ENCODE measurements at places on chromosomes 5 and 9.
A peak's percentile ranks its signal among the peaks of the same experiment; 100 is the strongest.

- no peak for DNase-seq
Measured at GRCh38 chr5:111231119-111231518, 6.9 kb downstream of the CAMK4 start.

GRCh38 chr5:151150471-151151262, 6.9 kb downstream of the ANXA6 start:
- DNase-seq = no peak

DNA sequence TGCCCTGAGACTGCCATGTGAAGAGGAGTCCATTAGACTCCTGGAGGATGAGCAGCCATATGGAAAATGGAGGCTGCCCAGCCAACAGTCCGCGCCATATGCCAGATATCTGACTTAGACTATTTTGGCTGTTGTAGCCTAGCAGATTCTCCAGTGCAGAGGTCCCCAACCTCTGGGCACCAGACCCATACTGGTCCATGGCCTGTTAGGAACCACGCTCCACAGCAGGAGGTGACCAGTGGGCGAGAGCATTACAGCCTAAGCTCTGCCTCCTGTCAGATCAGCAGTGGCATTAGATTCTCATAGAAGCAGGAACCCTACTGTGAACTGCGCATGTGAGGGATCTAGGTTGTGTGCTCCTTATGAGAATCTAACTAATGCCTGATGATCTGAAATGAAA, 851.9 kb downstream of the NR2F1-AS1 start:
- DNase-seq = no peak

- DNase-seq = no peak
Measured at GRCh38 chr5:175822225-175822624, 49.2 kb upstream of the CPLX2 start.

GRCh38 chr9:89604729-89605464, at the start of gene GADD45G:
TSS of gene GADD45G (plus strand) at chr9:89605012. CDS start at chr9:89605122, 110 bp downstream.
- DNase-seq = peak; percentile 49

- DNase-seq = no peak
Measured at GRCh38 chr5:99122976-99123375, 194.2 kb upstream of the CHD1 start.

GRCh38 chr5:135710045-135710675, 124.3 kb upstream of the SLC25A48 start:
- DNase-seq = no peak

- peak; percentile 11 for DNase-seq
Measured at GRCh38 chr5:45262061-45262590, 434.1 kb downstream of the HCN1 start.

- DNase-seq = no peak
Measured at GRCh38 chr5:90602681-90603080, 44.1 kb downstream of the ADGRV1 start.

GRCh38 chr5:177426566-177427210, at the start of gene GRK6:
TSS of gene GRK6 (plus strand) at chr5:177426676. CDS start at chr5:177426846, 170 bp downstream.
- DNase-seq = peak; percentile 100

- DNase-seq = no peak
Measured at GRCh38 chr9:88954066-88954465, 37.2 kb upstream of the S1PR3 start.

- no peak for DNase-seq
Measured at GRCh38 chr5:128693764-128694163, 155.7 kb upstream of the FBN2 start.

GRCh38 chr9:100445161-100445902, 18.4 kb downstream of the MSANTD3 start:
- DNase-seq = no peak

DNA sequence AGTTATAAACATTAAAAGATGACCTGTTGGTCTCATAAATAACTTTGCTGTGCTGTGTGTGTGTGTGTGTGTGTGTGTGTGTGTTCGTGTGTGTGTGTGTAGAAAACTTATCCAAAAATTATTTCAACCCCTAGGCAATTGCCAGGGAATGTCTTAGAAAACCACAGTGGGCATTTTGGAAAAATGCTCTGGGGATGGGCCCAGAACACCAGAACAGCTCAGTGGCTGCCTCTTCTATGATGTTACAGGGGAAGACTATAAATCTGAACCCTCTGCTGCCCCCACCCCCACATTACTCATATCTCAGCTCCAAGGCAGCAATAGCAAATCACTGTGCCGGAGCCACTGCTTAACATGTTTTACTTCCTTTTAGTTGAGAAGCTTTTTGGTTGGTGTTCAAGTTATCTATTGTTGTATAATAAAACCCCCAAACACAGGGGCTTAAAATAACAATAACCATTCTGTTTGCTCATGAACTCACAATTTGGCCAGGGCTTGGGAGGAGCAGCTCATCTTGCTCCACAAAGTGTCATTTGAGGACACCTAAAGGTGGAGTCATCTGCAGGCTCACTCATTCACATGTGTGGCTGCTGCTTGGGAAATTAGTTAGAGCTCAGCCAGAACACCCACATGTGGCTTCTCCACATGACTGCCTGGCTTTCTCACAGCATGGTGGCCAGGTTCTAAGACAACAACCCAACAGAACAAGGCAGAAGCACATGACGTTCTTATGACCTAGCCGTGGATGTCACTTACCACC, 40.4 kb downstream of the ACTBL2 start:
- DNase-seq = no peak

GRCh38 chr9:3370715-3371114, 155.1 kb downstream of the RFX3 start:
- DNase-seq = no peak

- DNase-seq = no peak
Measured at GRCh38 chr5:154047324-154047723, 8.6 kb downstream of the MFAP3 start.

DNA sequence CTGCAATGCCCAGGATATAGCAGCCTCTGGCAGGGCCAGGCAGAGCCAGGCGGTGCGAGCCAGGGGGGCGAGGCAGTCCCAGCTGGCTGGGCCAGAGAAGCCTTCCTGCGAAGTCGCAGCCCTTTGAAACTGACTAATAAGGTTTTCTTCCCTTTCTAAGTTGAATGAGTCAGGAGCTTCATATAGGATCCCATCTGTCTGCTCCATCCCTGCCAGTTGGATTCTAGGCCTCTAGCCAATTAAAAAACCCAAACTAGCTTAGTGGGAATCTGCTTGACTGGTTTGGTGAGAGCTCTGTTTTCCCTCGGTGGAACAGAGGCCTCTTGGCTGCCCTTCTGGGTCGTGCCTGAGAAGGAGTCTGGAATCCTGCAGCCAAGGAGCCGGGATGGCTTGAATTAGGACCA, 70.1 kb upstream of the RAPGEF1 start:
- no peak for DNase-seq

DNA sequence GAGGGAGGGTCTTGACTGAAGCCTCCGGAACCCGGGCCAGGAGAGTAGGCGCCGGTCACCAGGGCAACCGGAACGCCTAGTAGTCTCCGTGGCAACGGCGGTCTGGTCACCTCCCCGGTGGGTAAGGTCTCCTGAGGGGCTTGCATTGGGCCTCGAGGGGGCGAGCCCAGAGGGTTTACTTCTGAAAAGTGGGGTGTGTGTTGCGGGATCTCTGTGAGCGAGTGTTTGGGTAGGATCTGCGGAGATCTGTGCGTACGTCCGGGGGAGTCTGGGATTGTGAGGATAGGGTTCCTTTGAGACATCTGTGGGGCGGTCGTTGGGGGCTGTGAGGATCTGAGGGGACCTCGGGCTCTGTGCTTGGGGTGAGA, at the start of gene FAM221B:
Gene FAM221B (minus strand): TSS at position 17 of the 368 bp plus-strand sequence. CDS start 2,571 bp downstream, outside the sequence.
- no peak for DNase-seq

DNA sequence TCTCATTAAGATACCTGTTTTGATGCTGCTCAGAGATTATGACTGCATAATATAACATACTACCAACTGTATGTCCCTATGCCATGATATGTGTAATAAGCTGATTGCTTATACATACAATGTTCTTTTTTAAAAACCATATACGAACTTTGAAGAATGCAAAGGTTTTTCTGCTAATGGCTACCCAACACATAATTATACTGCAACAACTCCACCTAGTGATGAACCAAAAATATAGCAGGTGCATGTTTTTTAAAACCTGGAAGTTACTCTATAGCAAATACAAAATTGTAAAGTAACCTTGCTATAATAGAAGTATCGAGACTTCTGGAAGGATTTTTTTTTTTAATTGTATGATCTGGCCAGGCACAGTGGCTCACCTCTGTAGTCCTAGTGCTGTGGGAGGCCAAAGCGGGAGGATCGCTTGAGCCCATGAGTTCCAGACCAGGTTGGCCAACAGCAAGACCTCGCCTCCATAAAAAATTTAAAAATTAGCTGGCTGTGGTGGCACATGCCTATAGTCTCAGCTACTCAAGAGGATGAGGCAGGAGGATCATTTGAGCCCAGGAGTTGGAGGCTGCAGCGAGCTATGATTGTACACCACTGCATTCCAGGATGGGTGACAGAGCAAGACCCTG, 49.1 kb downstream of the HOMER1 start:
- peak; percentile 16 for DNase-seq

DNA sequence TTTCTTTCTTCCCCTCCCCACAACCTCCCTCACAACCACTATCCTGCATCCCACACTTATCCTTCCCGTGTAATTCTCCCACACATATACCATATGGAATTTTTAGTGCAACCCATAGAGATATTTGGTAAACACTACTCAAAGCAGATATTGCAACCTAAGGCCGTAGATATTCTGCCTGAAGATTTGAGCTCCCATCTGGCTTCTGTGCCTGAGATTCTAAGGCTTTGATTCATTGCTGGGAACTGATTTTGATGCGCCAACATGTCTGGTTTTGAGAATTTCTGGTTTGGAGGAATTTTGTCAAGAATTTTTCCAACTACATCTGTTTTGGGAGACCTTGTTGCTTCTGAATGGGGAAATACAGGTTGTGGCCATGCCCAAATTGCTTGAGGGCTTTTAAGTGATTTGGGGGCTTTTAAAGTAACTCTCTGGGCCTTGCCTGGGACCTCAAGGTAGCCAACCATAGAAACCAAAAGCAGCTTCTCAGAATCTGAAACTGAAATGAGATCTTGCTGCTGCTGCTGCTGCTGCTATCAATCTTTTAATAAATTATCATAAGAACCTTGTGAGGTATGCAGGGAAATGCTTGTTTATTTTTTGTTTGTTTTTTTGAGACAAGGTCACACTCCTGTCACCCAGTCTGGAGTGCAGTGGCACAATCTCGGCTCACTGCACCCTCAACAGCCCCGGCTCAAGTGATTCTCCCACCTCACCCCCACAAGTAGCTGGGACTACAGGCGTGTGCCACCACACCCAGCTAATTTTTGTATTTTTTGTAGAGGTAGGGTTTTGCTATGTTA, 36.2 kb downstream of the PLAC8L1 start:
- no peak for DNase-seq

DNA sequence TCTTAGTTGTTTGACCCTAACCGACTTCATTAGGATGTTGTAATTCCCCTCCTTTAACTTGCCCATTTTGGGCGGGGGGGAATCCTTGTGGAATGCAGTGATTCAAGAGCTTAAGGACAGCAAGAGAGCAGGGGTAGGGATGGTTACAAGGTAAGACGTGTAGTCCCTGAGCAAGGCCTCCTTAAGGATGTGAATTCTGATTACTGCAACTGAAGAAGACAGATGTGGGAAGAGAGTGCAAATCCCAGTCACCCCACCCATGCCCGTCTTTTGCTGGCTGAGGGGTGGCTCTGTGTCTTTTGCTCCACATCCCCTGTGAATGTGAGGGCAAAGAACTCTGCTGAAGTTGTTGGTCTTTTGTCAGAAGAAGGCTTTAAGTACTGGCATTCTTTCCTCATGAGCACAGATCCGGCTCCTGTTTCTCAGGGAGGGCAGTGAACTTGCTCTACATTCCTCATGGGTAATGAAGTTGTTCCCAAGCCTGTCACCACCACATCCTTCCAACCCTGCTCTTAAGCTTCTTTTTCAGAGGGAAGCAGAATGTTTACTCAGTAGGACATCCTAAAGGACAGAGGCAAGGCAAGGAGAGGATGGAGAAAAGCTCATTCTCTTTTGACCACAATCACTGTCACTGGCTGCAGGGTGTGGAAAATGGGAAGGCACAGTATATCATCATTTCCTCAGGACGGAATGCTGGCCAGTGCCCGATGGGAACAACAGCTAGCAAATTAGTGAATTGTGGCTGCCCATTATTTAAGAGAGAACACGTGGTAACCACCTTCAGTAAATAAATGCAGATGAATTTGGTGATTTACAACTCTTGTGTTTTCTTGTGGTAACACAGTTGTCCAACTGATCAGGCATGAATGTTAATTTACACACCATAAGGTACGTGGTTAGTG, 61.5 kb downstream of the RAI14 start:
- no peak for DNase-seq

Measured in HuH-7 (cell line).